COR-L47 (cell line): ENCODE measurements at places on chromosomes 5 and 9.
A peak's percentile ranks its signal among the peaks of the same experiment; 100 is the strongest.

- DNase-seq, result no peak
Measured at GRCh38 chr5:137833463-137833862, 34.2 kb upstream of the MYOT start.

GRCh38 chr5:138444774-138445546, 6.1 kb downstream of the REEP2 start:
- DNase-seq, result no peak

DNA sequence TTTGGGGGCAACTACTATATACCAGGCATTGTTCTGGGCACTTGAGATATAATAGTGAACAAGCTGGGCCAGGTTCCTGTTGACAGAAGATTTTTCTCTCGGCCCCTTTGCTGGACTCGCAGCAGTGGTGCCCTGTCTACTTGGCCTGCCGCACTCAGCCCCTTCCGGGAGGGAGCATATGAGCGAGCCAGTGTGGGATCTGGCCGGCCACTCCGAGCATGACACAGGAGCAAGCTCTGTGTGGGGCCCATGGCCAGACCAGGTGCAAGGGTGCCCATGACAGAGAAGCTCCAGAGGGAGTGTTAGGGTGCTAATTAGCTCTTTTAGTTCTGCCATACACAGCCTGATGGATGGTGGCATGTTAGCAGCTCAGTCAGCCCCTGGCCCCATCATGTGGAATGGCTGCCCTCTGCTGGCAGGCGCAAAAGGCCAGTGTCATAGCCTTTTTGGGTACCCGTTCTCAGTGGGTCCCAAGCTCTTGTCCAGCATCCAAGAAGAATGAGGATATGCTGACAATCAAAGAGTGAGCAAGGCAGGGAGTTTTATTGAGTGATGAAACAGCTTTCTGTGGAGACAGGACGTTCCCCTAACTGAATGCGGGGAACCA, 9.3 kb upstream of the KIF4B start:
- DNase-seq, result no peak

DNA sequence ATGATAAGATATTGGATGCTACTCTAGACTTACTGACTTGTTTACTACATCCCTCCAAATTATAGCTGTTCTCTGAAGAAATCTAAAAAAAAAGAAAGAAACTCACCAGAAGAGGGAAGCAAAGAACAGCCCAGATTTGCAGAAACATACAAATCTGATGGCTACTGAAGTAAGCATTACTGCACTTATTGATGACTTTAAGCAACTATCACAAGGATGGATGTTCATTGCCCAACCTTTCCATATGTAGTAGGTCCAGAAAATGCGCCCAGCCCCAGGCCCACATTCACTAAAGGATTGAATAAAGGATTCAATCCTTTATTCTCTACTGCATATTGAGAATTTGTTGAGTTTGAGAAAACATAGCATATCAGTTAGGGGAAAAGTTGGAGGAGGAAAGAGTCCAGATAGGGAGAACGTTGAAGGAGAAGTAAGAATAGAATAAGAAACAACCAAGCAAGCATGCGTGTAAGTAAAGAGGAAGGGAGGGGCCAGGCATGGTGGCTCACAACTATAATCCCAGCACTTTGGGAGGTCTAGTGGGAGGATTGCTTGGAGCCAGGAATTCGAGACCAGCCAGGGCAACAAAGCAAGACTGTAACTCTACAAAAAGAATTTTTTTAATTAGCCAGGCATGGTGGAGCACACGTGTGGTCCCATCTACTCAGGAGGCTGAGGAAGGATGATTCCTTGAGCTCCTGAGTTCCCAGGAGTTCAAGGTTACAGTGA, 33.8 kb upstream of the DTWD2 start:
- DNase-seq, result peak; percentile 0

GRCh38 chr5:140509898-140510297, 37.6 kb upstream of the EIF4EBP3 start:
- DNase-seq, result peak; percentile 8

DNA sequence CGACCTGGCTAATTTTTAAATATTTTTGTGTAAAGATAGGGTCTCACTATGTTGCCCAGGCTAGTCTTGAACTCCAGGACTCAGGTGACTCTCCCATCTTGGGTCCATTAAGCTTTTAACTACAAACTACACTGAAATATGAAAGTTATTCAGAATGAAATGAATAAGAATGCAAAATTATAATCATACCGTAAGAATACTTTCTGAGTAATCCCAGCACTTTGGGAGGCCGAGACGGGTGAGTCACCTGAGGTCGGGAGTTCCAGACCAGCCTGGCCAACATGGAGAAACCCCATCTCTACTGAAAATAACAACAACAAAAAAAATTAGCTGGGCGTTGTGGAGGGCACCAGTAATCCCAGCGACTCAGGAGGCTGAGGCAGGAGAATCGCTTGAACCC, 1.1 kb upstream of the ORM1 start:
- DNase-seq, result no peak

DNA sequence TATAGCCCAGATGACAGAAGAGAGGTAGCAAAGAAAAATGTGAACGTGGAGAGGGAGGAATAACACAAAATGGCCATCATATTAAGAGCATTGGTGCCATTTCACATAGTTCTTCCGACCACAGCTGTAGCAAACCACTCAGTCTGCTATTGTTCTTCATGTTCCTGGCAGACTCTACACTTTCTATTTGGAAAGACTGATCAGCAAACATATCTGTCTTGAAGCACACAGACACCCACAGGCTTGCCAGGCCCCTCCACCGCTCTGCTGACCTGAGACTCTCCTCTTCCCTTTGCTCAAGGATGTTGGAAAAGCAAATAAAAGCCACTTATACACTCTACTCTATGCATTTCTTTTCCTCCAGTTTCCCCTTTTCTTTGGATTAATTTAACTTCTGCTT, 298.0 kb downstream of the FBXL7 start:
- no peak for DNase-seq

DNA sequence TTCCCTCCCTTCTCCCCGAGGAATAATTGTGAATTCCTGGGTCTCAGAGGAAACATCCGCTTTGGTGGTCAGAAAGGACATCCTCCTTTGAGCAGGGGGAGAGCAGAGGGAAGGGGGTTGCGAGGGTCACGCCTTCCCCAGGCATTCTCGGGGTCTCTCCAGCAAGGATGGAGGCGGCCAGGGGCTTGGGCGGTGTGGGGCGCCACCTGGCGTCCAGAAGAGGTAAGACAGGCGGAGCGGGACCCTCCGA, 129.1 kb downstream of the KCNIP1 start:
- peak; percentile 29 for DNase-seq

GRCh38 chr5:150561192-150561512, 53.2 kb downstream of the NDST1 start:
- no peak for DNase-seq

DNA sequence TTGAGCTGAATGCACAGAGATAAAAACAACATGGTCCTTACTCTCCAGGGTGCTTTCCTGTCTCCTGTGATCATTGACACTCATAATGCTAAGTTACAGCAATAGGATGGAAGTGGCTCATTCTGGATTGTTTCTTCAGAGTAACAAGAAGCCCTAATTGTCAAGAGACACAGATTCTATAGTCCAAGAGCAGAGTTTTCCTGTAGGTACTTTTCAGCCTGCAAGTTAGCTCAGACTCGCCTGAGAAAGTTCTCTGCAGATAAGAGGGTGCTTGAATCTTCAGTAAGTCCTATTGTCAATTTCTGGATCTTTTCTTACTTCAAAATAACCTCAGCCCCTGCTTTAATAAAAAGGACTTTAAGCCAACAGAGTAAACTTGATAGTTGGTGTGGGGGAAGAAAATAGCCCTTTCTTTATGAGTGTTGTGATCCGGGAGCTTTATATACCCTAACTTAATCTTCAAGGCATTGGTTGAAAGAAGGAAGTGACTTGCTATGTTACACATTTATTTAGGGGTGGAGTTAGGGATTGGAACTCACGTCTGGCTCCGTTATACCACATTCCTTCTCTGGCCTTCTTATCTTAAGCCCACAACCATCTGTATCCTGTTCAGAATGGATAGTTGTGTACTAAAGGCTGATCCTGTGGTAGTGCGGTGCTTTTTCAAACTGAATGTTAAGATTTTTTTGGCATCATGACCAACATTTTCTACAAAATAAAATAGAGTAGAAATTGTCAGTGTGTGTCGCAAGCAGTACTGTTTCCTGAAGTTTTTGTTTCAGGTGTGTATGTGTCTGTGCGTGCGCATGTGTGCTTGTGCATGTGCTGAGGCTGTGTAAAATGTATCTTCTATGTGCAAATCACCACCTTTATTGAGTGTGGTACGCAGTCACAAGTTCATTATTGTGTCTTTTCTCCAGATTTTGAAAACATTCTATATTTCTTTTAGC, 173.9 kb downstream of the WDR70 start:
- DNase-seq, result no peak

DNA sequence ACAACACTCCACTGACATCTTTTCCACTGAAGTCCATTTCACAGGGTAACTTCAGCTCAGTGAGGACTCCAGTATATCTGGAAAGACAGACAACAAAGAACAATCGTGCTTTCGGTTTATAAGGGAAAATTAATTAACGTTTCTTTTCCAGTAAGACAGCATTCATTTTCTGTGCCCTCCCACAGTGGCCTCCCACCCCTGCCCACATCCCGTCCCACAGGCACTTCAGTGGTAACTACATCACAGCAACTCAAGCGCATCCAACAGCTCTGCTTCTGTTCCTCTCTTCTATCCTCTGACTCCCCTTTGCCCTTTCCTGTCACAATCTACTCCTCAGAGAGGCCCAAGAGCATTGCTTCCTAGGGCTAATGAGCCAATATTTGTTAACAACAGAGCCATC, 40.3 kb downstream of the GLDC start:
- DNase-seq, result no peak

DNA sequence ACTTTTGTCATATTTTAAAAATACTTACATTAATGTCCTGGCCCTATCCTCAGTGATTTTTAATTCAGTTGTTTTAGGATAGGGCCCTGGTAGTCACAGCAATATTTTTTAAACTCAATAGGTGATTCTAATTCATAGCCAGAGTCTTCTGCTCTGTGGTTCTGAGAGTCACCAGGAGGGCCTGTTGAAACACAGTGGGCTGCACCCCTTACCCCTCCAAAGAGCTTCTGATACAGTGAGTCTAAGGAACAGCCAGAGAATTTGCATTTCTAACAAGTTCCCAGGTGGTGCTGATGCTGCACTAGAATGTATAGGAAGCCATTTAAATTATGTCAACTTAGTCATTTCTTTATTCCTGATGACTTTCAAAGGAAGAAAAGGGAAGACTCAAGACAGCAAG, 458.3 kb upstream of the ARRDC3 start:
- no peak for DNase-seq

- no peak for DNase-seq
Measured at GRCh38 chr9:36189976-36190375, 745 bp upstream of the CLTA start.

DNA sequence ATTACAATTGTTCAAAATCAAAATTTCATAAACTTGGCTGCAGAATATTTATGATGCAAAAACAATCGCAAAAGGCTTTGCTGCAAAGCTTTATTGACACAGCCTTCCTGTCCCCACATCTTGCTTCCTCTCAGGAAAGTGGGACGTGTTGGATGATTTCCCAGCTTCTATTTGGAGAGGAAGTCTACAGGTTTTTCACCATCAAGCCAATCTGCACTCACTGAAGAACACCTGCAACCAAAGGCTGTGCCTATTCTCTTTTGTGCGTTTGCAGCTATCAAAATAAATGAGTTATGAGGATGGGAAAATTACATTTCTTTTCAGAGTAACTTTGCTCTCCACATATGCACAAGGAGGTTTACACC, 214.4 kb downstream of the PLK2 start:
- DNase-seq, result peak; percentile 71

GRCh38 chr9:129446828-129447550, 173.9 kb downstream of the C9orf50 start:
- no peak for DNase-seq

GRCh38 chr5:8383616-8384015, 514.7 kb downstream of the MTRR start:
- peak; percentile 33 for DNase-seq

- no peak for DNase-seq
Measured at GRCh38 chr5:61689153-61689846, 357.2 kb downstream of the ZSWIM6 start.

GRCh38 chr9:3676766-3677165, 151.0 kb upstream of the RFX3 start:
- DNase-seq, result no peak

DNA sequence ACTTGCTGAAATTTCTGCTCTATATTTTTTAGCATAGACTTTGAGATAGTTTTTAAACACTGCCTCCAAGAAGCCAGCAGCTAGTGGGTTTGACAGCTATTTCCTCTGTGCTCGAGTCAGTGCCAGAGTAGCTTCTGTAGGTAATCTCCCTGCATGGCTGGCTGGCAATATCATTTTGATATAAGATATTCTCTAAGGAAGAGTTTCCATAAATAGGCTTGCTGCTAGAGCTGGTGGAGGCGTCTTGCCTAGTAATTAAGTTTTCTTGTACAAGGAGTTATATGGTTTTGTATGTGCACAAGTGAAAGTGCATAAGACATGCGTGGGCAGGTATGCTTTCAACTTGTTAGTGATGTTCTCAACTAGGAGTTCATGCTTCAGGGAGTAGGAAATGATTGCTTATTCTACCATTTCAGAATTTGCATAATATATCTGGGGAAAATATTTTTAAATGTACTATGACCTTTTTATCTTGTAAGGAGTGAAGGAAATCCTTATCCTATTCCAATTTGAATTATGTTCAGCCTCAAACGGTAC, 74.1 kb upstream of the CCL21 start:
- DNase-seq, result no peak

DNA sequence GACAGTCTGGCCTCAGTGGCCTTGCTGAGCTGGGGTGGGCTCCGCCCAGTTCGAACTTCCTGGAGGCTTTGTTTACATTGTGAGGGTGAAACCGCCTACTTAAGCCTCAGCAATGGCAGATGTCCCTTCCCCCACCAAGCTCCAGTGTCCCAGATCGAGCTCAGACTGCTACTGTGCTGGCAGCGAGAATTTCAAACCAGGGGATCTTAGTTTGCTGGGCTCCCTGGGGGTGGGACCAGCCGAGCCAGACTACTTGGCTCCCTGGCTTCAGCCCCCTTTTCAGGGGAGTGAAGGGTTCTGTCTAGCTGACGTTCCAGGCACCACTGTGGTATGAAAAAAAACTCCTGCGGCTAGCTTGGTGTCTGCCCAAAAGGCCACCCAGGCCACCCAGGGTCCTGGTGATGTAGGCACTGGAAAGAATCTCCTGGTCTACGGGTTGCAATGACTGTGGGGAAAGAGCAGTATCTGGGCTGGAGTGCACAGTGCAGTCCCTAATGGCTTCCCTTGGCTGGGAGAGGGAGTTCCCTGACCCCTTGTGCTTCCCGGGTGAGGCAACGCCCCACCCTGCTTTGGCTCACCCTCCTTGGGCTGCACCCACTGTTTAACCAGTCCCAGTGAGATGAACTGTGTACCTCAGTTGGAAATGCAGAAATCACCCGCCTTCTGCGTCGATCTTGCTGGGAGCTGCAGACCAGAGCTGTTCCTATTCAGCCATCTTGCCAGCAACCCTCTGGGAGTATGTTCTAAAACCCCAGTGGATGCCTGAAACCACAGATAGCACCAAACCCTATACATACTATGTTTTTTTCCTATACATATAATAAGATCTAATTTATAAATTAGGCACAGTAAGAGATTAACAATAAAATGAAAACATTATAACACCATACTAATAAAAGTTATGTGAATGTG, 95.5 kb downstream of the TMEM161B start:
- DNase-seq, result no peak
